ENCODE measurements at places on chromosomes 11 and 22.

DNA sequence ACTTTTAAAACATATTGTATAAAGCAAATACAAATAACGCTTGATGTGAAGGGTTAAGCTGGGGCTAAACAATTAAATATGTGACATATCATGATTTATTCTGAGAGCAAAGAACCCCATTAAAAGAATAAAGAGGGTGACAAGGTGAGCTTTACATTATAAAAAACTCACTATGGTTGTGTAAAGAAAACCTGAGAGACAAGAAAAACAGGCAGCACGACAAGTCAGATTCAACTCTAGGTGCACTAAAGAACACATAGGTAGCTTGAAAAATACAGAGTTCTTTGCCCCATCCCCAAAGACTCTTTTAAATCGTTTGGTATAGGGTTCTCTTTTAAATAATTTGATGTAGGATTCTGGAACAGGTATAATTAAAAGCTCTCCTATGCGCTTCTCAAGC lies 63.5 kb downstream of the LUZP2 start:
- DNase-seq = no peak

GRCh38 chr11:134802116-134802515 lies 390.1 kb upstream of the B3GAT1 start:
- no peak for DNase-seq

GRCh38 chr11:127002669-127003259 lies 2.2 kb upstream of the KIRREL3 start:
- DNase-seq = no peak

- DNase-seq = no peak
These were observed 4.8 kb downstream of the SPATA19 start for GRCh38 chr11:133840479-133840941.

- no peak for DNase-seq
These were observed 299.2 kb downstream of the MN1 start for GRCh38 chr22:27502327-27502726.

DNA sequence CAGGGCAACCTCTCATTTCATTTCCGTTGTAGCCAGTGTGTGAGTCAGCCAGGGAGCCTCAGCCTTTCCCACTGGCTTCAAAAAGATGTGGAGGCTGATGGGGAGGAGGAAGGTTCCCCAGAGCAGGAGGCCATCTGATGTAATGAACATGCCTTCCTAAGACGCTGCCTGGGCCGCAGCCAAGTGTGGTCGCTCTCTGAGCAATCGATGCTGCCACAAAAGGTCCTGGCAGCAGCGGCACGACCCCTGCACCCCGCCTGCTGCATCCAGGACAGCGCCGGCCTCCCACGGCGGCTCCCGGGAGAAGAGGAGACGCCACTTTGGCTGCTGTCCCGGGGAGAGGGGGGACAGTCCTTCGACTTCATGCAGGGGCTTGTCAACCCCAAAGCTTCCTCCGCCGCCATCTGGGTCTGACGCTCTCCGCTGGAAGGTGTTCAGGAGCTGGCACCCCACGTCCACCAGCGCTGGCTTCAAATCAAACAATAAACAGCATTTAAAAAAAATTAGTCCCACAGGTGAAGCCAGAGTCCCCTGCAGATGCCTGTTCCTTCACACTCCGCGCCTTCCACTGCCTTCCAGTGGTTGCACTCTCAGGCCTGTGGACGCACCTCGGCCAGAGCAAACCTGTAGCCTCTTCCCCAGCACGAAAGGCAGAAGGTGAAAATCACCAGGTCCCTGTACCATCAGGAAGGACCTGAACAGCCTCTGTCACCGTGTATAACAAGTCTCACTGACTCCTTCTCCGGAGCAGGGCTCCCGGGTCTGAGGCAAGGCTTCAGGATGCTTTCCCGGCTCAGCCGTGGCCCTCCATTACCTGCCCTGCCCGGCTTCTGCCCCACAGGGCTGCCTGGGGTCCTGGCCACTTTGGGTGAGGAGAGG lies 930.7 kb downstream of the BRD1 start:
- DNase-seq = no peak

DNA sequence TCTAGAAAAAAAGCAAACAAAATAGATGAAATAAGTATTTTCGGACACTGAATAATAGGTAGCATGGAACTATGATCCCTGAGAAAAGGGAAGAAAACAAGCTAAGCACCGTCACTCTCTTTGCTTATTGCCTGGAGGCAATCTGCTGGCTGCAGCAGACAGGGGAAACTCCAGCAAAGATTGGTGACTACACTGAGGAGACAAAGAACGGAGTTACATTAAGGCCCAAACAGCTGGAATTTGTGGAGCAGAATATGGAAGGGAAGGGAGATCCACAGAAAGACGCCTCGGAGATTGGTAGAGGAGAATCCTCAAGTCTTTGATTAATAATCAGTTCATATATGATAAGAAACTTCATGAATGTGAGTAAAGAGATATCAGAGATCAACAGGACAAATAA lies 150.2 kb downstream of the TYR start:
- no peak for DNase-seq

GRCh38 chr11:43555816-43556611 lies 124.5 kb upstream of the HSD17B12 start:
- DNase-seq = no peak

- no peak for DNase-seq
These were observed 7.2 kb downstream of the PTDSS2 start for GRCh38 chr11:457111-457760.

DNA sequence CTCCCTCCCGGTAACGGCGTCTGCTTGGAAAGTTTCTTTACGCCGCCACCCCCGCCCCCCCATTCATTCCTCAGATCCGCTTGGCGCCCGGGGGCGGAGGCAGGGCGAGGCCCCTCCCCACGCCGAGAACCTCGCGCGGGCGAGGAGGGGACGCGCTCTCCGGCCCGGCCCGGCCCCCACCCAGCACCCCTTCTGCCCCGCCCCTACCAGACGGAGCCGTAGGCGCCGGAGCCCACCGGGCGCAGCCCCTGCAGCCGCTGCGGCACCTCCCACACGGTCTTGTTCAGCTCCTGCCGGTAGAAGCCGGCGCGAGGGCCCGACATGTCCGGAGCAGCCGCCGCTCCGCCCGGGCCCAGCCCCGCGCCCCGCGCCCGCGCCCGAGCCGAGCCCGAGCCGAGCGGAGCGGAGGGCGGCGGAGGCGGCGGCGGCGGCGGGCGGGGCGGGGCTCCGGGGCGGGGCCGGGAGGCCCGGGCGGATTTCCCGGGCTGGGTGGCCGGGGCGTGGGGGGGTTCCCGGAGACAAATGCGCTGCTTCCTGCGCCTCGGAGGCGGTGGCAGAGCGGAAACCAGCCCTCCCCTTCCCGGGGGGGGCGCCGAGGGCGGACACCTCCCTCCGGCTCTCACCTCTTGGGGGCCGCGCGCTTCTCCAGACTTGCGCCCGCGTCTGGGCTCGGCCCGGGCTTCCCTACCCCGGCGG lies at the start of gene MAPK11:
MAPK11 (minus strand) TSS at position 411 of the 696 bp plus-strand sequence; CDS start at position 323, 88 bp downstream.
- DNase-seq = peak; percentile 44

- no peak for DNase-seq
These were observed 89.9 kb upstream of the ARHGAP20 start for GRCh38 chr11:110802162-110802561.

- DNase-seq = no peak
These were observed 31.8 kb downstream of the USP35 start for GRCh38 chr11:78220218-78221157.

DNA sequence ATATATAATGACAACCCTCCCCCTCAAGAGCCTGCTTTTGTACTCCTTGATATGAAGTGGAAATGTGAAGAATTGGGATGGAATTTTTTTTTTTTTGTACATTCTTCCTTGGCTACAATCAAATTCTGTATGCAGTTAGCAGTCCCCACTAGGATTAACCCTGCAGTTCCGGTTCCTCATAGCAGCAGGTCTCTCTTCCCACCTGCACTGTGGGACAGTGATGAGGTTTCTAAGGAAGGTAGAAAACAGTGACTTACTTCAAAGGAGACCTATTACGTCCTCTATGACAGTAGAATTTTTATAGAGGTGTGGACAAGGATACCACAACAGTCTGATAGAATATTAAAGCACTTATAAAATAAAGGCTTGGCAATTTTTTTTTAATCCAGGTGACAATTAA lies 46.3 kb upstream of the ALKBH3 start:
- DNase-seq = no peak

GRCh38 chr11:90997241-90997640 lies 774.4 kb upstream of the CHORDC1 start:
- DNase-seq = no peak

- DNase-seq = no peak
These were observed 18.3 kb downstream of the SUN2 start for GRCh38 chr22:38737302-38738060.

DNA sequence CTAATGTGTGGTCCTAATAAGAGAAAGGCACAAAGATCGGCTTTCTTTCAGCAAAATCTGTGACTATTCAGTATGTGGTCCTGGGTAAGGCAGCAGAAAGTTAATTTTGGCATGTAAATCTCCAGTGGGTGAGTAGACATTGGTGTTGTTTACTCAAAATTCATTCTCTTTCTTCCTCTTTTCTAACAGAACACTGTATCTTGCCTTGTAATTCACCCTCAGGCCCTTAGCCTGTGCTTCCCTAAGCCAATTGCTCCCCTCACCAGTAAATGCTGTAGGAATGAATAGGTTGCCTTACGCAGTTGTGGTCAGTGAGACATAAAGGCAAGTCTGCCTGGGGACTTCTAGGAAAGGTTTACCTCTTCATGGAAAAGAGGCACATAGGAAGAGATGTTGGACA lies 49.9 kb upstream of the PDE3B start:
- no peak for DNase-seq

GRCh38 chr11:59894616-59895015 lies 16.0 kb downstream of the OOSP3 start:
- DNase-seq = no peak

- DNase-seq = peak; percentile 30
These were observed 120.5 kb upstream of the RASSF10 start for GRCh38 chr11:12888525-12889158.

GRCh38 chr11:23542189-23542588 lies 681.9 kb upstream of the CCDC179 start:
- no peak for DNase-seq

GRCh38 chr11:73114835-73115220 lies 27.3 kb downstream of the FCHSD2 start:
- no peak for DNase-seq

DNA sequence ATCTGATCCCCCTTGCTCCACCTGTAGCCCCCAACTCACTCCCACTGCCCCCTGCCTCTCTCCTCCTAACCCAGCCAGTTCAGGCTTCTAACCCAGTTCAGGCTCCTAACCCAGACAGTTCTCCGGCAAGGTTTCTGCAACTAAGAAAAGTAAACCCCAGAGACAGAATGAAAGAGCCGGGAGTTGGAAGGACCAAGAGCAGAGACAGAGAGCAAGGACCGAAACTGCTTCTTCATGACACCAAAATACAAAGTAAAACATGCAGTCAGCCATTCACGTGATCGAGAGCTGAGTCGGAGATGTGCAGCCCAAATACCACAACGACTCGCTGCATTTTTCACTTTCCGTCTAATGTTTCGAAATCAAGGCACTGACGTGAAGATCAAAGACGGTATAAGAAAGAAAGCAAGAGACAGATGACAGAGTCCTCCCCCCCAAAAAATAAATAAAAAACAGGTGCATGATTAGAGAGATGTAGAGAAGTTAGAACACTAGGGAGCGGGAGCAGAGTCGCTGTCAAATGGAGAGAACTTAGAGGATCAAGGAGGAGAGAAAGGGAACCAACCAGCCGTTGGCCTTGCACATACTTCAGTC lies 884 bp downstream of the IL10RA start:
- DNase-seq = peak; percentile 79

GRCh38 chr22:35203583-35203982 lies 53.7 kb upstream of the HMGXB4 start:
- DNase-seq = no peak

- DNase-seq = no peak
These were observed 1.1 kb downstream of the MTA2 start for GRCh38 chr11:62600367-62601121.

DNA sequence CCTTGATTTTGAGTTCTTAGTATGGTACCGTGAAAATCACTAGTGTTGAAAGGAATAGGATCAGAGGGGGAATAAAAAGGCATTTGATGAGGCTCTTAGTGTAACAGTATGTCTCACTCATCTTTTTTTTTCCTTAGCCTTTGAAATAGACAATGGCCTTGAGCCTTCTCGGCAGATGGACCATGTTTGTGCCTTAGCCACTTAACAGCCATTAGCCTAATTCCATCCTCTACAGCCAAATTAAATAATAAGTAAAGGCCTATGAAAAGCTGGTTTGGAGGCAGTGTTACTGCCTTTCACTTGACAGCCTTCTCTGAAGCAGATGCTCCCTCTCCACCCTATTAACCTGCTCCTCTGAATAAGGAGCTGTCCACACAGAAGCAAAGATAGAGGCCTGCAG lies 580.7 kb downstream of the NTM start:
- no peak for DNase-seq

DNA sequence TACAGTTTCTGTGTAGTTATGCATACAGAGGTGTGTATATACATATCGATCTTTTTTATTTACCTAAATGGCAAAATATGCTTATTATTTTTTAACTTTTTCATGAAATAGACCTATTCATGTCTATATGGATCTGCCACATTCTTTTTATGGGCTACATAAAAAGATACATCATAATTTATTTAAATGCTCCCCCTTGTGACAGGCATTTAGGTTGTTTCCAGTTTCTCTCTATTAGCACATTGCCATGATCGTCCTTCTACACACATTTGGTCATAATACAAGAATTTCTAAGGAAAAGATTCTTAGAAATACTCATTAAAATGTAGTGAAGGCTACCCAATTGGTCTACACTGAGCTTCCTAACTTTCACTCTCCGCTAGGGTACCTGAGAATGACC lies 1067.4 kb downstream of the OPCML start:
- DNase-seq = no peak

DNA sequence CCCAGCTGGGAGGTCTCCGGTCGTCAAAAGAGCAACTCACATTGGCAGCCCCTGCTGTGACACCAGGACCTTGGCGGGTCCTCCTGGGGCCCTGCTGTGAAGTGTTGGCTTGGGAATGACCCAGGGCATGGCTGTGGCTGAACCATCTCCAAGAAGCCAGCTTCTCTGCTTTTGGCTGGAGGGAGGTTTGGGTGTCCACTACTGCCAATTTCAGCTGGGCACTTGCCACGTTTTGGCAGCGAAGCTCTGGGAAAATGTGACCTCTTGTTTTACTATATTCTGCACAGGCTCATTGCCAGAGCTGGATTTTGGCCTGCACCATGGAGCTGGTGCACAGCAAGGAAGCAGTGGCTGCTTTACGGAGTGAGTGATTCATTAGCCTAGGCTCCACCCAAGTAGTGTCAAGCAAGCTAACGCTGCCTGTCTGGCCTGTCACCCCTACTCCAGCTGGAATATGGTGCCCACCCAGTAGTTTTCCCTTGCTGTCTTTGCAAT lies 24.3 kb upstream of the SMCO4 start:
- DNase-seq = no peak

- DNase-seq = no peak
These were observed 89.9 kb upstream of the OR5AK2 start for GRCh38 chr11:56898856-56899255.

GRCh38 chr11:9688716-9689511 lies 25.0 kb downstream of the SWAP70 start:
- no peak for DNase-seq

Data from activated CD4-positive, alpha-beta T cell treated with anti-CD3 and anti-CD28 coated beads, Interleukin-2, amount 50 U/mL, for 24 hours (primary cell).